ENCODE measurements at places on chromosomes 6 and 20.

DNA sequence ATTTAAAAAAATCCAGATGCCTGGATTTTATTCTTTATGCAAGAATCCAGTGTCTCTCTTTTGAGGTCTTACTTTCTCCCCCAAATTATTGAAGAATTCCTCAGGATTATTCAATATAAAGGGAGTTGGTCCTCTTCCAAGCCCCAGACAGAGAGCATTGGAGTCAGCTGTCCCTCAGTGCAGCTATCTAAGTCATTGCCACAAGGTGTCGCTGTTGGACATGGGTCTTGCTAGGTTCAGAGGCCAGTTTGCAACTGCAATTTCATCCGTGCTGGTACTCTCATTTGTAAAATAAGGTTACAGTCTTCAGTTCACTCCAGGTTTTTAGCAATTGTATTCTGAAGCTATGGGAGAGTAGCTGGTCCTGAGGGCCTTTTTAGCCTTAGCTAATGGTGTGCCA lies 27.8 kb downstream of the CCN2 start:
- DNase-seq, result no peak
- H3K4me3 ChIP-seq, result no peak overlapping the region
- H3K36me3 ChIP-seq, result peaks cover 2% of the 10 kb centered on the region

- H3K4me1 ChIP-seq, result peaks cover 33% of the 10 kb centered on the region
- H3K4me3 ChIP-seq, result no peak overlapping the region
These were observed 5.0 kb upstream of the BLOC1S5 start for GRCh38 chr6:8069151-8069550.

DNA sequence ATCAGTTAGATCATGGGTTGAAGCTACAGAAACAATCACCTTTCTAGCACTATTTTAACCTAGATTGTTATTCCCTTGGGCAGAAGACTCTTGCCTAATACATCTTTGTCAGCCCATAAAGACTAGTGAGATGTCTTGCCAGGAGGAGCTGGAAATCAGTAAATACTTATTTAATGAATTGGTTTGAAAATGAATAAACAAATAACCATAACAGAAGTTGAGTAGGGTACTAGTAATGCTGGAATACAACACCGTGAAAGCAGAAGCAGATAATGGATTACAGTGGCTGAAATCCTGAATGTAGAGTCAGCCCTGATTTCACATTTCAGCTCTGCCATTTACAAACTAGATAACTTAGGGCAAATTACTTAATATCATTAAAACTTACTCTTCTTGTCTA lies 236.1 kb downstream of the PACRG start:
- H3K27me3 ChIP-seq, result no peaks in the 10 kb centered on the region
- H3K4me3 ChIP-seq, result no peak overlapping the region
- H3K4me1 ChIP-seq, result no peaks in the 10 kb centered on the region
- no peak for DNase-seq
- no peak overlapping the region for H3K27ac ChIP-seq

DNA sequence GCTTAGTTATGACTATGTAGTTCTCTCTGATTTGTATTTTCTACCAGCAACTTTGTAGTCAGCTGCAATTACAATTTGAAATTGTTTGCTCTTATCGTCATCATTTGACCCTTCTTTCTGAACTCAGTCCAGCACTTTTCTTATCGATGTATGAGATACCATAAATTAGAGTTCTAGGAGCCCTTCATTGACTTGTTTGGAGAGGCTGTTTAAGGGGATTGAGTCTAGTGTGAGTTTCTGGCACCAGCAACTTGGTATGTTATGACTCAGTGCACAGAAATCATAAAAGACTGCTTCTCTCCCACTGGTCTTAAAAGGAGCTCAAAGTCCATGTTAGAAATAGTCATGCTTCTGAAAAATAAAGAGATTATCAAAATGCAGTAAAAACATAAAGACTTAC lies 190.3 kb downstream of the TENT5A start:
- H3K27me3 ChIP-seq, result no peaks in the 10 kb centered on the region
- no peaks in the 10 kb centered on the region for H3K36me3 ChIP-seq
- no peak for DNase-seq
- peaks cover 11% of the 10 kb centered on the region for H3K4me1 ChIP-seq

GRCh38 chr20:45993197-45993951 lies 15.3 kb upstream of the MMP9 start:
- peaks cover 7% of the 10 kb centered on the region for H3K4me1 ChIP-seq
- no peaks in the 10 kb centered on the region for H3K27me3 ChIP-seq
- no peak for DNase-seq
- no peaks in the 10 kb centered on the region for H3K36me3 ChIP-seq
- no peak overlapping the region for H3K4me3 ChIP-seq

GRCh38 chr6:67986694-67987232 lies 648.3 kb upstream of the ADGRB3 start:
- no peaks in the 10 kb centered on the region for H3K36me3 ChIP-seq
- H3K27ac ChIP-seq, result no peak overlapping the region
- no peaks in the 10 kb centered on the region for H3K27me3 ChIP-seq
- no peaks in the 10 kb centered on the region for H3K4me1 ChIP-seq
